Pulmonary artery endothelial cell (primary cell): ENCODE measurements at places on chromosomes 4 and X. TPM values are rescaled to one million over a fixed set of nuclear protein-coding genes. Genes with fewer than 3 reads are reported as not detected.

GRCh38 chr4:4249866-4250265, 1.8 kb upstream of the TMEM128 start:
- no peak for DNase-seq

- no peak for DNase-seq
Measured at GRCh38 chrX:44775726-44776125, 68.1 kb upstream of the DUSP21 start.

DNA sequence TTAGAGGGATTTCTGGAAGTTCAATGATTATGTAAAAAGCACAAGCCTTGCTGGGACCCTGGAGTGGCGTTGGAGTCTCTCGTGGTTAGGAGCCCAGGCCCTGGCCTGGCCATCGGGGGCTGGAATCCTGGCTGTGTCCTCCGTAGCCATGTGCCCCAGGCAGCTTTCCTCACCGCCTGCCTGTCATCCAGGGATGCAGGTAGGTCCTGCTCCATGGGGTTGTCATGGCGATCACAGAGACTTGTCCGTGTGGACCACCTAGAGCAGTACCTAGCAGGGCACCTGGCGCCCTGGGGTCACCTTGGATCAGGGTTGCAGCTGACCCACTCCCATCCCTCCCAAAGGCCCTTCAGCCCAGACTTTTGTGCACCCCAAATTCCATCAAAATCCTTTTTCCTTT, 30.2 kb upstream of the WFS1 start:
- DNase-seq: no peak

GRCh38 chr4:80776168-80776567, 254.3 kb upstream of the BMP3 start:
- no peak for DNase-seq

GRCh38 chrX:39772057-39772832, 325.5 kb downstream of the BCOR start:
- DNase-seq: no peak

- DNase-seq: no peak
Measured at GRCh38 chrX:66489339-66489738, 149.5 kb downstream of the EDA2R start.

DNA sequence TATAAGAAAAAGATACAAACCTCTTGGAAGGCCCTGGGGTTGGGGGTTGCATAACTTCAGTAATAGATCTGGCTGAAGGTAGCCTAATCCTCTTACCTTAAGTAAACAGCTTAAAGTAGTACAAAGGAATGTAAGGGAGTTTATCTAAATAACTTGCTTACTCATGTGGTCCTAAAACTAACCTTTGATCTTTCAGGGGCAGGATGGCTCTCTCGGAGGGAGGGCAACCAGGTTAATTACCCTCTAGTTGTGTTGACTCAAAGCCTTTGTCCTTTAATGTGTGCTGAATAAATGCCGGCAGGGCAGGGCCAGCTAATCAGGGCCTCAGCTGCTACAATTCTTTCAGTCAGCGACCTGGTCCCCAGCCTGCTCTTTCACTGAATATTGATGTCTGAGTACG, 822.0 kb upstream of the SLIT2 start:
- DNase-seq: no peak

DNA sequence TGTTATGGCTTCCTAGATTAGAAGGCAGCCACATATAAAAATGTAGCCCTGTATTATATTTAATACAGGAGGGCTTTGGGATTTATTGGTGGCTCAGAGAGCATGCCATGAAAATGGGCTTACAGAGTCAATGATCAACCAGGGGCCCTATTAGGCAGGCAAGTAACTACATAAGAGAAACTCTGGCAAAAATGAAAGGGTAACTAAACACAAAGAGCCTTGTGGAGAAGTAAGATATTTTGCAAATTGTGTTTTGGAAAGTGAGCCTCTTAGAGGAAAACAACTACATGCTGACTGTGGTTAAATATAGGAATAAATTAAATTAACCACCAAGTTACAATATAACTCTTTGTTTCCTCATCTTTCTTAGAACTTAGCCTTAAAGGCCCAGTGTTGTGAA, 5.5 kb downstream of the SAT1 start:
- no peak for DNase-seq

GRCh38 chr4:177461606-177462005, 19.4 kb upstream of the AGA start:
- DNase-seq: no peak

DNA sequence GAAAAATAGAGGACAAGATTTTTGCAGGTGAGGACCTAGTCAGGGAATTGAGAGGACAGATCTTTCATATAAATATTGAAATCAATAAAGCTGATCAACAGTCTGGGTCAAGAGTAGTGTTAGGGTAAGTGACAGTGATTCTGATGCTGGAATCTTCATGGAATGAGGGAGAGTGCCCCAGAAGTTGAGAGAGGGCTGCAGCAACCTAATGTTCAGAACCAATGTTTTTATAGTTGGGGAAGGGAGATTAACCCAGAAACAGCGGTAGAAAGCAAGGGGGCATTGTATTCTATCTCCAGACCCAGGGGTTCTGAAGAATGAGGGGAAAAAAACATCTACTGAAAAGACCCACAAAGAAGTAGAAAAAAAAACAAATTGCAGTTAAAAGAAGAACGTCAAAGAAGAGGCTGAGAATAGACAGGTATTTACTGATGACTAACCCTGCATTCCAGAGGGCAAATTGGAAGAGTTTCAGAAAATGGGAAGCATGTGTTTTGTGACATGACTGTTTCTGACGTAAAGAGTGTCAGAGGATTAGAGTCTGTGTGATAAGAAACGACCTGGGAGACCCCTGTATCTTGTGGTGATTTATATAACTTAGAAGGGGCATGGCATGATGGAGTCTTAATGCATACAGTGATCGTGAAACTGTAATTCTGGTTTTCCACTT, 819.6 kb upstream of the EPHA5 start:
- DNase-seq: no peak

GRCh38 chr4:186105647-186106321, 1.3 kb downstream of the FAM149A start:
- no peak for DNase-seq

GRCh38 chr4:23934915-23935314, 45.1 kb upstream of the PPARGC1A start:
- DNase-seq: no peak

GRCh38 chr4:87390551-87390890, 467 bp downstream of the HSD17B11 start:
- no peak for DNase-seq

- DNase-seq: no peak
Measured at GRCh38 chr4:122403861-122404260, 25.1 kb downstream of the ADAD1 start.

DNA sequence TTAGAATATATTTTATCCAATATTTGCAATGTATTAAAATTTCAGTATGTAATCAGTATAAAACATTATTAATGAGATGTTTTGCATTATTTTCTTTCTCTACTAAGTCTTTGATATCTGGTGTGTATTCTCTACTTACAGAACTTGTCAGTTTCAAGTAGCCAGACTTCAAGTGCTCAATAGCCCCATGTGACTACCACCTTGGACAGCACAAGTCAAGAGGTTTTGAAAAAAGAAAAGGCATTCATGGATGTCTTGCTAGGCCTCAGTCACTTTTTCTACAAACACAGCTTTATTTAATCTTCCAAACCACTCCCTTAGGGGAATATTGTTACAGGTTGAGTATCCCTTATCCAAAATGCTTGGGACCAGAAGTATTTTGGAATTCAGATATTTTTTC, 189.4 kb downstream of the QDPR start:
- no peak for DNase-seq

GRCh38 chrX:100625985-100626491, 10.6 kb downstream of the TSPAN6 start:
- DNase-seq: no peak

DNA sequence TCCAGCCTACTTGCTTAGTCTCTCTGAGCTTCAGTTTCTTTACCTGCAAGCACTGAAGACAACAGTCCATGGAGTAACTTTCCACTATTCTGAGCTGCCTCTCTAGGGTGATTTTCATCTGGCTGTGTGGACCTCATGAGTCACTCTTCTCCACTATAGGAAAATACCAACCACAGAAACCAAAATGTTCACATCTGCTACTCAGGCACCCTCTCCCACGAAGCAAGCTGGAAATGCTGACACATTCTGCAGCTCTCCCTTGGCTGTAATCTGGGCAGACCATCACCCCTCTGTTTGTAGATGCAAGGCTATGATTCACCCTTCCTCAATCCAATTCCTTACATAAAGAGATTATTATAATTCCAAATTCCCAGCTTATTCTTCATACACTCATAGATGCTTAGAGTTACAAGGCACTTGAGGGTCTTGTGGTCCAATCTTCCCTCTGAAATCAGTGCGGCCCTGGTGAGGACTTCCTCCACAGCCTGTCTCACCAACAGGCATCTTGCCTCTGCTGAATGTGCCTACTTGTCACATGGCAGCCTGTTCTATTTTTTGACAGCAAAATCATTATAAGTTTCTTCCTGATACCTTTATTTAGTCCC, 97.0 kb upstream of the LNX1 start:
- no peak for DNase-seq

DNA sequence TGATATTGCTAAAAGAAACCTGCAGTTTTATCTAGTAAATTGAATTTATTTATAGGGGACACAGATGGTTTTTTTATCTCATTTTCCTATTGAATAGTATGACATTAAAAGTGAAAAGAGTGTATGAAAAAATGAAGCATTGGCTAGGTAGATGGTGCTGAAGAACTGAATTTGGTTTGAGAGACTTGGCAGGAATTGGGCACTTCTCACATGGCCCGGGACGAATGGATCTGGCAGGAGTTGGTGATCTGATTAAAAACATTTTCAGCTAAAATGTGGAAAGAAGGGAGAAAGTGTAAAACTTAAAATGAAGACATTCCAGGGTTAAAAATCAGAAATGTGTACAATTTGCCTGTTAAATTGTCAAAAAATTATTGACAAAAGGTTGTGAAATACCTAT, 1088.5 kb upstream of the PABPC4L start:
- no peak for DNase-seq

GRCh38 chr4:57193209-57193810, 83.1 kb upstream of the IGFBP7 start:
- no peak for DNase-seq

- no peak for DNase-seq
Measured at GRCh38 chr4:74543983-74544382, 99.0 kb downstream of the AREG start.

DNA sequence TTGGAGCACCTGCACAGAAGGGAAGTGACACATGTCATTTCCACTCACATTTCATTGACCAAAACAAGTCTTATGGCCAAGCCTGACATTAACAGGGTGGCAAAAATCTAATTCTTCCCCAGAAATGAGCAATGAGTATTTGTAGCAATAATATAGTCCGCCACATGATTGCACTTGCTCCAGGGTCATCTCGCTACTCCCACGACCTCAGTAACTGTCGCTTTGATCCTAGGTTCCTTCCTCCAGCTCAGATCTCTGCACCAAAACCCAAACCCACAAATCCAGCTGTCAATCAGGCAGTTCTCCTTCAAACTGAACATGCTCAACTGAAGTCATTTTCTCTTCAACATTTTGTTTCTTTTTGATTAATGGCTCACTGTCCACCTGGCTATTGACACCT, 25.2 kb upstream of the PTTG2 start:
- no peak for DNase-seq

DNA sequence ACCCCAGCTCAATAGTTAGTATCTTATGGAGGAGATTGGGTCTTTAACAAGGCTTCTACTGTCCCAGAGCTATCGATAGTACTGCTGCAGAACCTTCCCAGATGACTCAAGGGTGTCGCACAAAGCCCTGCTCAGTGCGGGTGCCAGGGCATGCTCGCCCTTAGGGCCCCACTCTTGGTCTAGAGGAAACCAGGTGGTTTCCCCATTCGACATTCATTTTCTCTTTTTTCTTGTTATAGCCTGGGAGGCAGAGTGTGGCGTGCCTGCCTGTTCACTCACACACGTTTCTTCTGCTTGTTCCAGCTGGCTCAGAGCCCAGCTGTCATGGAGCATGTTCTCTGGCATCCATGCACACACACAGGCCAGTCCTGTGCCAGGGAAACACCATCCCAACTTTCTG, 144.5 kb downstream of the SMIM20 start:
- DNase-seq: no peak

HTATSF1 gene
- 31.7 and 40.8 TPM in 2 replicates for total RNA-seq

MAGEA1 gene
- total RNA-seq: 0.07 TPM in 1 of 2 replicates, not detected in the other

NWD2 gene
- total RNA-seq: not detected in 2 replicates

UBE2A gene
- total RNA-seq: 20.4 and 26.2 TPM in 2 replicates

CSAG1 gene
- total RNA-seq: not detected in 2 replicates

TLR10 gene
- total RNA-seq: not detected in 2 replicates

ZFP92 gene
- total RNA-seq: 1.1 and 1.6 TPM in 2 replicates

HTN3 gene
- total RNA-seq: not detected in 2 replicates

STK26 gene
- 0.33 and 7.7 TPM in 2 replicates for total RNA-seq

PPEF2 gene
- total RNA-seq: not detected in 2 replicates

IRS4 gene
- not detected in 2 replicates for total RNA-seq

RRH gene
- 0.07 TPM in 1 of 2 replicates, not detected in the other for total RNA-seq

RIBC1 gene
- total RNA-seq: 0.26 and 0.32 TPM in 2 replicates

ACSL1 gene
- total RNA-seq: 24.7 and 33.2 TPM in 2 replicates

POF1B gene
- total RNA-seq: 0.40 and 0.92 TPM in 2 replicates
